ENCODE measurements at places on chromosomes 4 and X.

GRCh38 chr4:39456946-39457763, 1.6 kb downstream of the RPL9 start:
- no peak for DNase-seq

GRCh38 chrX:8591501-8591900, 126.9 kb downstream of the VCX3B start:
- no peak for DNase-seq

GRCh38 chrX:23662853-23663252, 4.4 kb upstream of the PRDX4 start:
- DNase-seq: no peak

DNA sequence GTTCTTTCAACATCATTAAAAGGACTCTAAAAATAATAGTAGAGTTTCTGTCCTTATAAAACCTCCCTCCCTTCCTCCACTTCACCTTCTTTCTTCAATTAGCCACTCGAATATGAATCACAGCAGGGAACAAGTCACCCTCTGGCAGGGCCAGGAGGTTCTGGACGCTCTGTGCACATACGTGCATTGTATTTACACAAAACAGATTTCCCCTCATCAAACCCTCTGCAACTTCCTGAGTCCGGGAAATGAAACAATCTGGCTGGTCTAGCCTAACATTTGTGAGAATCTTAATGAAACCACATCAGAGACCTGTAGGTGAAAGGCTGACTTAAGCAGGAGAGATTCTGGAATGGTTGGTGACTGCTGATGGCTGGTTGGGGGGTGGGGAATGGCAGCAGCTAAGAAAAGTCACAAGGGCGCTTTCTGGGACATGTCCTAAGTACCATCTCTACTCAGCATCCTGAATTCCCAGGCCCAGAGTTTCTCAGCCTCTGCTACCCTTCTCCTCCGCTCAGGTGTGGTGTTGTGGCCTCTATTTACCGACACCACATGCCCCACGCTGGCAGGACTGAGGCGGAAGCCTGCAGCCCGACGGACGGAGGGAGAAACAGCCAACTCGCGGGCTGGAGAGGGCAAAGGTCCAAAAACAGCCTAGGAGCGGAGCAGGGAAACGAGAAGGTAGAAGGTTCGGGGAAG, 1.0 kb downstream of the ZDHHC9 start:
- no peak for DNase-seq

- DNase-seq: no peak
These were observed 180.5 kb downstream of the EFHC2 start for GRCh38 chrX:44162964-44163475.

DNA sequence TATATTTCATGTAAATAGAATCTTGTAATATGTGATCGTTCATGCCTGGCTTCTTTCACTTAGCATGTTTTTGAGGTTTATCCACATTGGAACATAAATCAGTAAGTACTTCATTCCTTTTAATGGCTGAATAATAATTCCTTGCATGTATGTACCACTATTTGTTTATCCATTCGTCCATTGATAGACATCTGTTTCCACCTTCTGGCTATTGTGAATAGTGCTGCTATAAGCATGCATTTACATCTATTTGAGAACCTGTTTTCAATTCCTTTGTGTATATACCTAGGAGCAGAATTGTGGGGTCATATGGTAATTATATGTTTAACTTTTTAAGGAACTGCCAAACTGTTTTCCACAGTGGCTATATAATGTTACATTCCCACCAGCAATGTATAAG, 356.7 kb upstream of the DIPK2B start:
- DNase-seq: no peak

GRCh38 chrX:41386222-41386990, 52.4 kb downstream of the DDX3X start:
- DNase-seq: no peak

DNA sequence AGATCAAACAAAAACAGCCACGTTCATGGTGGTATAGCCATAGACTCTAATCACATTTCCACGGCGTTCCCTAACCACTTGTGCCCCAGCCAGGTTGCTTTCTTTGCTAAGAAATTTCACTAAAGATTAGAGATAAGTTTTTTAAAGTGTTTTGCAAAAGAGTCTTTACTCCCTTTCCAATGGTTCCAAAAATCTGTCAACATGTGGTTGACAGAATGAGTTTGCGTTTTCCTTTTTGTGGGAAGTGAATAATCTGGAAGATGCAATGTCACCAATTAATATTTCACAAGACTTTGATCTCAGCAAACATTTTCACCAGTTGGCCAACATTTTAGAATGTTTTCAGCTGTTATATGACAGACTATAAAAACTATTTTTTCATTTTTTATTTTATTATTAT, 35.3 kb downstream of the CXCL1 start:
- no peak for DNase-seq

DNA sequence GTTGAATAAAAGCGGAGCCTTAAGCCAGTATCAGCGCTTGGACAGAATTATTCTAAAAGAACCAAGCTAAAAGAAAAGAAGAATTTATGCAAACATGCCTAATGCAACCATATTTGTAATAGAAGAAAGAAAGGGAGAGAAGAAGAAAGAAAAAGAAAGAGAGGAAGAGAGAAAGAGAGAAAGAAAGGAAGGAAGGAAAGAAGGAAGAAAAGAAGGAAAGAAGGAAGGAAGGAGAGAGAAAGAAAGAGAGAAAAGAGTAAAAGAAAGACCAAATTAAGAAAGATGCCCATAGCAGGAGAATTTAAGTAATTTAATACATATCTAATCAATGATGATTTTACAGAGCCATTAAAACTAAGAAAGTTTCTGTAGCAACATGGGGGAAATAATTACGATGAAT, 30.9 kb upstream of the TMEM150C start:
- no peak for DNase-seq

All from CD4-positive, alpha-beta T cell treated with Interferon alpha-2 for 1 hour (primary cell).